ENCODE measurements at places on chromosomes 5 and 9.

DNA sequence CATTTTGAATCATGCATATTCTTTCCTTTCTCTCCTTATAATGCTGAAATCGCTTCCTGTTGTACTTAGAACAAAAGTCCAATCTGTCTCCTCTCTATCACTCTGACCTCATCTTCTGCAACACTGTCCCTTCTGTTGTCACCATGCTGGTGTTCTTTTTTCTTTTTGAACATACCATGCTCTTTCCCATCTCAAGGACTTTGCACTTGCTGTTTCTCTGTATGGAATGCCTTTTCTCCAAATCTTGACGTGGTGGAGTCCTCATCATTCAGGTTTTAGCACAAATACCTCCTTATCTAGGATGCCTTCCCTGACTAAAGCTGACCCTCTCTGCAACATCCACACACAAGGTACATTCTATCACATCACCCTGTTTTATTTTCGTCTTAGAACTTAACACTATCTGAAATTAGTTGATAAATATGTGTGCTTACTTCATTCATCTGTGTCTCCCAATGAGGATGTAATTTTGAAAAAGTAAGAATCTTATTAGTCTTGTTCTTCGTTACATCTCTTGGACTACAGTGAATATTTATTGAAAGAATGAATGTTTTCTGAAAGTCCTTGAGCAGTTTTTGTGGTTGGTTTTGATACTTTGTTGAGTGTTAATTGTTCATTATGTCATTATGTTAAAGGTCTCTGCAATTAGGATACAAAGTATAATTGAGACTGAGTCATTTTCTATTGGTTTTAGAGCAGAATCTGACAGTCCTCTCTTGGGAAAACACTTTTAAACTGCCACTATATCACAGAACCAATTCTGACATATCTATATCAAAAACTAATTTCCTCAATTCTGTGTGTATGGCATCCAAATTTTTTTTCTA is 145.3 kb upstream of the RASA1 start:
- no peak for DNase-seq

DNA sequence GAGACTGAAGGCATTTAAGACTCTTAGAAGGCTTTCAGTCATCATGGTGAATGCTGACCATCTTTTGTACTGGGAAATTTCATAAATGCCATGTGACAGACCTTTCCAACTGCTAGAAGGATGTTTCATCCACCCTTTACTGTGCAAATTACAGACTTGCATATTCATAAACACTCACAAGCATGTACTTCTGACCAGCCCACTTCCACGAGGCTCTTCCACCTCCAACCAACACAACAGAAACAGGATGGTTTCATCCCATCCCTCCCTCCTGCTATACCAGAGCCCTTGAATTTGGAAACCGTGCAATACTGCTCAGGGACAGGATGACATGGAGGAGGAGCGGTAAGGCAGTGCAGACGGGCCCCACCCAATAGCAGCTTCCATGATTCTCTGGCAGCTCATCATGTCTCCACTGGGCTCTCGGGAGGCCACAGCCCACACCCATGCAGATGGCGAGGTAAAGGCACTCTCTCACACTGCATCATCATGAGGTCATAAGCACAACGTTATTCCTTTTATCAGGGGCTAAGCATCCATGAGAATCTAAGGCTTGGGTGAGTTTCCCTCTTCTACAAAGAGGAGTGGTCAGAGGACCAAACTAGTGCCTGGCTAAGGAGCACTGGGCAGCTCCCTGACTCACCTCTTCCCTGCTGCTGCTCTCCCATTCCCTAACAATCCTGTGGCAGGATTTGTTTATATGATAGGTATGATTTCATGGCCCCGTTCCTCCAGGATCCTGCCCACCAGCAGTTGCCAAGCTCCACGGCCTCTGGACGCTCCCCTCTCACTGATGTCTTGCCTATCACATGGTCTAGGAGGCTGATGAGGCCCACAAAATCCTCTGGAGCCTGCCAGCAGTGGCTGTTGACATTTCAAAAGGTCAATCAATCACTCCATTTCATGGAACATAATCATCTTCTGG is 94.4 kb upstream of the FSTL4 start:
- DNase-seq, result no peak

GRCh38 chr9:36443581-36443980 is 43.5 kb upstream of the RNF38 start:
- no peak for DNase-seq

- DNase-seq, result no peak
Observed at GRCh38 chr9:78542491-78543181, 245.7 kb downstream of the PSAT1 start.

GRCh38 chr5:59661311-59661710 is 232.2 kb downstream of the PDE4D start:
- no peak for DNase-seq

GRCh38 chr5:65204966-65205365 is 276.8 kb downstream of the ADAMTS6 start:
- no peak for DNase-seq

- DNase-seq, result no peak
Observed at GRCh38 chr5:76604838-76605237, 18.4 kb downstream of the F2RL2 start.

GRCh38 chr5:140996060-140996459 is 29.8 kb downstream of the PCDHAC2 start:
- no peak for DNase-seq

GRCh38 chr5:38467353-38468040 is 88.9 kb downstream of the LIFR start:
- no peak for DNase-seq

- no peak for DNase-seq
Observed at GRCh38 chr9:129489838-129490582, 130.9 kb downstream of the C9orf50 start.

GRCh38 chr5:160197341-160198144 is 31.8 kb upstream of the FABP6 start:
- no peak for DNase-seq

GRCh38 chr5:137486707-137487106 is 12.4 kb downstream of the SPOCK1 start:
- DNase-seq, result no peak

DNA sequence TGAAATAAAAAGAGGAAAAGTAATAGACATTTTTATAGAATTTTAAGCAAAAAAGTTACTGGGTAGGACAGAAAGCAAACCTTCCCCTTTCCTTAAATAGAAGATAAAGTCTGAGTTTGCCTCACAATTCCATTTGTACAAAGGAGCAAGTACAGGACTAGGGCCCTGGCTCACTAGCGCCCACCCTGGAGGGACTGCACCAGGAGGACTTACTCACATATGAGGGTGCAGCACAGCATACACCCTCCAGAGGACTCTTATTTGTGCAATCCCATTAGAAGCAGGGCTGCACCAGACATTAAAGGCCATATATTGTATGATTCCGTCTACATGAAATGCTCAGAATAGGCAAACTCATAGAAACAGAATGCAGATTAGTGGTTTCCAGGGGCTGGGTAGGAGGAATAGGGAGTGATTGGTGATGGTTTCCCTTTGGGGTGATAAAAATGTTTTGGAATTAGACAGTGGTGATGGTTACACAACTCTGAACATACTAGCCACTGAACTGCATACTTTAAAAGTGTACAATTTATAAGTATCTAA is 4.5 kb downstream of the REEP5 start:
- no peak for DNase-seq

DNA sequence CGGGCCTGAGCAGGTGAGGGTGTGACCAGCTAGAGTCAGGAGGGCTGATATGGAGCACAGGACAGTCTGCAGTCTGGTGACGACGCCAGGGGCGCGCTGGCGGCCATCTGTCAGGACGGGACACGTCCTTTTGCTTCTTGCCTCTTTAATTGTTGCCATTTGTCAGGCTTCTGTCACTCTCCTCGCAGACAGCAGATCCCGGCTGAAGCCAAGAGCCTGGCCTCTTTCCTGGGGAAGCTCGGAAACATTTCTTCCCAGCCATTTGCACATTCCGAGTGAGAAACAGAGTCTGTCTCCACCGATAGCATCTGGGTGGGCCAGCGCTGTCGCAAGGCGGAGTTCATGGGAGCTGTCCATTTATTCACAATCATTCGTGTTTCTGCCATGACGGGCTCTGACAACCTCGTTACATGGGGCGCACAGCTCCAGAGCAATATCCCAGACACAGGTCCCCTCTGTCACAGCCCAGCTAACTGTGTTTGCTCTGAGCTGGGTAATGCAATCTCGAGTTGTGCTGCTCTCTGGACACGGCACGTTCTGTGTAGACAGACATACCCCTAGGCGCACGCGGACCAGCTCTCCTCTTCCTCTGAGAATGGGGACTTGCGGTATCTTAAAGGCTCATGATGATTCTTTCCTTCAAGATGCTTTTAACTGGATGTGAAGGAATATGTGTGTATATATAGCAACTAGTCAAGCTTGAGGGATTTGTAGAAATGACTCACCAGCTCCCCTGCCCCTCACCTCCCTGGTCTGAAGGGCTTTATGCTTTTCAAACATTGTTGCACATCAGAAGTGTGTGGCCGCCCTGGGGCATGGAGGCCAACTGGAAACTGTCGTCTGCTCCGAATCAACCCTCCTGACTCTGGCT is 105.3 kb upstream of the FCN2 start:
- DNase-seq, result no peak

All from foreskin keratinocyte (primary cell).